Stimulated activated CD4-positive, alpha-beta T cell treated with anti-CD3 and anti-CD28 coated beads, Interleukin-2, amount 100 ng/mL, for 48 hours (primary cell): ENCODE measurements at places on chromosomes 1 and 21.

DNA sequence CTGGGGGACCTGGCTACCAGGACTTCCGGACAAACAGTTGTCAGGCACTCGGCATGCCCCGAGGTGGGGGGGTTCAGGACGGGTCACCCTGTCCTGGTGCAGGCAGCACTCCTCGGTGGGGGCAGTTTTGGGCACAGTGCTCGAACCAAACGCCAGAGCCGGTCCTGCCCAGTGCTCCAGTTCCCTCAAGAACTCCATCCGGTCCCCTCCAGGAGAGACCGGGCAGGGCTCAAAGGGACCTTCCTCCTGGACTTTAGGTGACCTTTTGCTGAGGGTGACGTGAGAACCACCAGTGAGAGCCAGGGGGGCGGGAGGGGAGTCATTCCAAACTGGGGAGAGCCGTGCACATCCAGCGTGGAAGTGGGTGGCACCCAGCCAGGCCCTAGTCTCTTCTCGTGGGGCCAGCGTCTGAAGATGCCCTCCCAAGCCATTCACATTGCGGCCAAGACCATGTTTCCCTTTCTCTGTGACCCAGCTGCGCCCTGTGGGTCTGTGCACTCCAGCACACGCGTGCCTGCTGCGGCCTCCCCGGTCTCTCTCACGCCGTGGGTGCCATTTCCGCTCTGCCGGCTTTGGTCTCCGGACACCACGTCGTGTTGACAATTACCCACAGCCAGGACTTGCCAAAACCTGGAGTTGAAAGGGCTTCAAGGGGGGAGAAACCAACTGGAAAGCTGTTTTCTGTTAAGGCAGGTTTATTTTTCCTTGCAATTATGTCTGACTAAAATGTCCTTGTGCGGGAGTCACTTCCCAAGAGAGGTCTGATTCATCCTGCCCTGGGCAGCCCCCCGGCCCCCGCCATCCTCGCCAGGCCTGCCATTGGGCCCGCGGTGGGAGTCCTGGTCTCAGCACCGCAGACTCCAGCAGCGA lies 178.8 kb upstream of the ARHGEF16 start:
- no peak for DNase-seq

GRCh38 chr21:29810871-29811270 lies 128.9 kb downstream of the GRIK1 start:
- no peak for DNase-seq

GRCh38 chr1:7300893-7301663 lies 470.0 kb upstream of the VAMP3 start:
- DNase-seq = no peak

DNA sequence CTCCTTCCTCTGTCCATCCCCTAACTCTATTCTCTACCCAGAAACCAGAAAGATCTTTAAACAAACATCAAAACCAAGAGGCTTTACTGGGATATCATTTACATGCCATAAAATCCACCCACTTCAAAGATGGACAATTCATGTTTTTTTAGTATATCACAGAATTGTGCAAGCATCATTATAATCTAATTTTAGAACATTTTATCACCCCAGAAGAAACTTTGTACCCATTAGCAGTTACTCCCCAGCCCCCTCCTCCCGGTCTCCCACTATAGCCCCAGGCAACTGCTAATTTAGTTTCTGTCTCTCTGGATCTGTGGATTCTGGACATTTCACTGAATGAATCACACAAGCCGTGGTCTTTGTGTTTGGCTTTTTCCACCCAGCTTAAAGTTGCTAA lies 4.8 kb upstream of the SELENON start:
- no peak for DNase-seq

- DNase-seq = no peak
Measured at GRCh38 chr1:212470059-212470458, 37.3 kb downstream of the NENF start.
